Large intestine (tissue), 12 donors: ENCODE measurements at places on chromosomes 1 and 21.
A peak's percentile ranks its signal among the peaks of the same experiment; 100 is the strongest.

- DNase-seq: no peak
These were observed 31.7 kb upstream of the CAMTA1 start for GRCh38 chr1:6753320-6754140.

DNA sequence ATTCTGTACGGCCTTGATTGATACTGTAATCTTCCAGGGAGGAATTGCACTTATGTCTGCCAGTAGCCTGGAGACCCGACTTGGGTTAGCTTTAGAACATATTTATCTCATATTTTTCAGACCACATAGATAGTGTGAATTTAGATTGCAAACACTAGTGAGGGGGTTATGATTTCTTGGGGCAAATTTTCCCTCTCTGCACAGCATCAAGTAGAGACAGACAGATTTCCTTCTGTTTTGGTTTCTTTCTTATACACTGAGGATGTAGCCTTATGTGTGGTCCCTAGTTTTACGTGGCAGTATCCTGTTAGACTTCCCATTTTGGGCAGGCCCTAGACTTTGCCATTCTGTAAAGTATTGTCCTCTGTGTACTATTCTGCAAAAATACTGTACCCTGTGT is 29.0 kb downstream of the SOAT1 start:
- DNase-seq: no peak

DNA sequence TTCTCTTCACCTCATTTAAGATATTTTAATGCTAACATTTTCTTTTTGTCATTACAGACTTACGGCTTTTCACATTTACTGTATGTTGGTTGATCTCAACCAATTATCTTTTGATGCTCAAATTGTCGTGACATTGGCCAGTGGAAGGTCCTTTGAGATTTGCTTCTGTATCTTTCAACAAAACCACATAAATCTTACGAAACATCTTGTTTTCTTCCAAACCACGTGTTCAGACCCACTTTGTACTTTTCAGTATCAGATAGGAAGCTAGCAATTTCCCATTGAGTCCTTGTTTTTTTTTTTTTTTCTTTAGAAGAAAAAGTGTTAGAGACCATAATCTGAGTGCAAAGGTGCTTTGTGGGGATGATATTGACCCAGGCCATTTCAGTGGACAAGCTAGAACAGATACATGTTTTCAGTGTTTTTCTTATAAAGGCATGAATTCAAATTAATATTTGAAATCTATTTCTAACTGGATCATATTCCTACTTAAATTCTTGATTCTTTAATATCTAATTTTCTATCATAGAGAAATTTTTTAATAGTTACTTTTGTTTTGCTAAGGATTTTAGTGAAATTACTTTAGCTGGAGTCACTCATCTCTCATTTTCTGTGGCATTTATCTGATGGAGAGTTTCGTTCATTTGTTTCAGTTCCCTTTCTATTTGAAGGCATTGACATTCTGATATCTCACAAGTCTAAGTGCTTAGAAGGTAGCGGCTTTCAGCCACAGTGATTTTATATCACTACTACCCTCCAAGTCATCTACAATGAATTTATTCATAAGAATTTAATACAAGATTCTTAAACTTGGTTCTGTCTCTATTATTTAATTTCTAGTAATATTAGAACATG is 26.7 kb downstream of the ATG4C start:
- DNase-seq: no peak

GRCh38 chr1:145927916-145928643 is 796 bp upstream of the RBM8A start:
- no peak for DNase-seq

GRCh38 chr1:68811806-68812205 is 314.9 kb upstream of the DEPDC1 start:
- DNase-seq: no peak

DNA sequence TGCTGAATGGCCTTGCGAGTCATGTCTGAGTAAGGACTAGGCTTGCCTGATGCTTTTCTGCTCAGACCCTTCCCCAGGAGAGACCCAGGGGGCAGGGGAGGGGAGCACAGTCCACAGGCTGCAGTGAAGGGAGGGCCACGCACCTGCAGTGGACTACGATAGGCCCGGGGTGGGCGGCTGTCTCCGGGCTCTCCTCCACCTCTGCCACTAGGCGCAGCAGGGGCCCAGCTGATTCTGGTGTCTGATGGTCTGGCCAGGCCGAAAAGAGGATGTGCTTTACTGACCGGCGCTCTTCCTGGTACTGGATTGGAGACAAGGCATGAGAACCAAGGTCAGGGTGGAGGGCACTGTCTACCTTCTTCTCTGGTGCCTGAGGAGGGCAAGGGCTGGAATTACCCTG is 7.9 kb upstream of the ARL8A start:
- no peak for DNase-seq

GRCh38 chr1:187985897-187986654 is 1157.3 kb downstream of the PLA2G4A start:
- DNase-seq: no peak

GRCh38 chr1:243260221-243260880 is 4.5 kb downstream of the SDCCAG8 start:
- no peak for DNase-seq

DNA sequence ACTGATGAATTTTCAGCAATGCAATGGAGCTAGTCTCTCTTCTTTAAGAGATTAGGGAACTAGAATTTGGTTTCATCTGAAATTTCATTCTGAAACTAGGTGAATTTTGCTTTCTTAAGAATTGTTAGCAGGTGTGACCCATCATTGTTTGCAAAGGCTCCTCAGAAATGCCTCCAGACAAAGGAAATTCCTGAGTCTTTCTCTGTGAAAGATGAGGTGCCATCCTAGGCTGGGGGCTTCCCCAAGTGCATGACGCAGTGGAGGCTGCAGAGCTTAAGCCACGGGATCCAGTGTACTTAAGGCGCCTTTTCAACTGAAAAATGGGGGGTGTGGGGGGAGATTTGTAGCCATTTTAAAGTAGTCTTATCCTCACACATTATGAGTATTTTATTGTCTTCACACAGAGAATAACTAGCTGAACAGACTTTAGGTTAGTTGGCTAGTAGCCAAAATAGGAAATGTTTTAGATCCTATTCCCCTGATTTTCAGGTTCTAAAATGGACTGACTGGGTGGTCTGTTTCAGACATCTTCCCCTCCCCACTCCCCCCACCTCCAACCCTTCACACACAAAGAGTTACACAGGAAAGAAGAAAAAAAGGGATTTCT is 202.0 kb downstream of the NFIA start:
- DNase-seq: no peak

GRCh38 chr1:113999799-114000198 is 20.5 kb downstream of the OLFML3 start:
- DNase-seq: no peak

- peak; percentile 51 for DNase-seq
These were observed 1.1 kb downstream of the CTPS1 start for GRCh38 chr1:40980453-40981121.

DNA sequence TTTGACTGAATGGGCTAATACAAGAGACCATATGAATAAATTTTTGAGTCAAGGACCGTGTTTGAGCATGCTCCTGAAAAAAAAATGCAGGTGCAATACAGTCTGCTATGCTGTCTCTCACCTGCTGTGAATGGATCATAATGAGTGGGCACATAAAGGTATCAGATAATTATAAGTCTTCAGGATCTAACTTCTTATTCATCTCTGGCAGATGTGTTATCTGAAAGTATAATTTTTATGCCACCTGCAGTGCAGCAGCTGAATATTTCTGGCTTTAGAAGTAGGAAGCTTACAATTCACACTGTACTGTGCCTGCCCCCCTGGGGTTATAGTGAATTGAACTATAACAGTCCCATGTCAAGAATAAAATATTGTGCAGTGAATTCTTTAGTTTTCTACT is 333.3 kb downstream of the MRPL39 start:
- DNase-seq: no peak

- DNase-seq: peak; percentile 29
These were observed 2.2 kb upstream of the FOXD3 start for GRCh38 chr1:63320022-63320721.

- no peak for DNase-seq
These were observed 10.3 kb downstream of the DENND4B start for GRCh38 chr1:153936011-153936802.

GRCh38 chr1:2182376-2182775 is 12.2 kb downstream of the FAAP20 start:
- DNase-seq: no peak

DNA sequence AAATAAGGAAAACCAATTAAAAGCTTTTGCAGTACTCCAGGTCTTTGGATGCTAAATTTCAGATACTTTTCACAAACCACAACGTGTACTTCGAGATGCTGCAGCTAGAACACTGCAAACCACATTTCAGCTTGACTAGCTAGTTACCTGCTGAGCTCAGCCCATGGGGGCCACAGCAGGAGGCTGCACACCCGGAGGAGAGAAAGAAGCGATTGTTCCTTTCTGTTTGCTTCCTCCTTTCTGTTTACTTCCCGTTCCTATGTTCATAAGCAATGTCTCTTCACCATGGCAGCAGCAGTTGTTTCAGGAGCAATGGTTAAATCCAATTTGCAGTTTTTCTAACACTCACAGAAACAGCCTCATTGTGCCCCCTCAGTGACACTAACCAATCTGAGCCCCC is 225.6 kb upstream of the FGGY start:
- peak; percentile 47 for DNase-seq

GRCh38 chr1:247268390-247269045 is 12.6 kb downstream of the VN1R5 start:
- DNase-seq: no peak

GRCh38 chr1:10762153-10762523 is 34.3 kb downstream of the CASZ1 start:
- no peak for DNase-seq

DNA sequence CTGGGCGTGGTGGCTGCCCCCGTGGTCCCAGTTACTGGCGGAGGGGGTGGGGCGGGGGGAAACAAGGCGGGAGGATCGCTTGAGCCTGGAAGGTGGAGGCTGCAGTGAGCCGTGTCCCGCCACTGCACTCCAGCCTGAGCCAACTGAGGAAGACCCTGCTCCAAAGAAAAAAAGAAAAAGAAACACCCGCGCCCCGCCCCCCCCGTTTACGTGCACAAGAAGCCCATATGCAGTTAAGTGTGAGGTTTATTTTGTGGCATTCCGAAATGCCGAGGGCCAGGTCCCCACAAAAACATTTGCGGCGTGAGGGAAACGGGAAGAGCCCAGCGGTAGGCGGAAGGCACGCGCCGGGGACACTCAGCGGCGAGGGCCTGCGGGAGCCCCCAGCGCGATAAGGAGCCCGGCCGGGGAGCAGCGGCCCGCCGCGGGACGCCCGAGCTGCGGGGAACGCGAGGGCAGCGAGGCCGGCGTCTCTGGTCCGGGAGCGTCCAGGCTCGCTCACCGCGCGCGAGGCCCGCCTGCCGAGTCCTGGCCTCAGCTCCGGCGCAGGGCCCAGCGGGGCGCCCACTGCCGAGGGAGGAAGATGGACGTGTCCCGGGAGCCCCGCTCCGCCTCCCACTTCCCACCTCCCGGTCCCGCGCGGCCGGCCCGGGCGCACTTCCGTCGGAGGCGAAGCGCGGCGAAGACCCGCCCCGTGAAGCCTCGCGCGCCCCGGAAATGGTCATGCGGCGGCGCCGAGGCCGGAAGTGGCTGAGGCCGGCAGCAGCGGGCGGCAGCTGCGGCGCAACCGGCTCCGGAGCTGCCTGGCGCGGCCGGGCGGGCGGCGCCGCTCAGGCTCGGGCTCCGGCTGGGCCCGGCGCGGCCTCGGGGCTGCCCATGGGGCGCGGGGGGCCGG is at the start of gene TRAPPC10:
TRAPPC10 (plus strand) TSS at position 731 of the 895 bp plus-strand sequence. CDS start 185 bp downstream, outside the sequence.
- DNase-seq: peak; percentile 88

DNA sequence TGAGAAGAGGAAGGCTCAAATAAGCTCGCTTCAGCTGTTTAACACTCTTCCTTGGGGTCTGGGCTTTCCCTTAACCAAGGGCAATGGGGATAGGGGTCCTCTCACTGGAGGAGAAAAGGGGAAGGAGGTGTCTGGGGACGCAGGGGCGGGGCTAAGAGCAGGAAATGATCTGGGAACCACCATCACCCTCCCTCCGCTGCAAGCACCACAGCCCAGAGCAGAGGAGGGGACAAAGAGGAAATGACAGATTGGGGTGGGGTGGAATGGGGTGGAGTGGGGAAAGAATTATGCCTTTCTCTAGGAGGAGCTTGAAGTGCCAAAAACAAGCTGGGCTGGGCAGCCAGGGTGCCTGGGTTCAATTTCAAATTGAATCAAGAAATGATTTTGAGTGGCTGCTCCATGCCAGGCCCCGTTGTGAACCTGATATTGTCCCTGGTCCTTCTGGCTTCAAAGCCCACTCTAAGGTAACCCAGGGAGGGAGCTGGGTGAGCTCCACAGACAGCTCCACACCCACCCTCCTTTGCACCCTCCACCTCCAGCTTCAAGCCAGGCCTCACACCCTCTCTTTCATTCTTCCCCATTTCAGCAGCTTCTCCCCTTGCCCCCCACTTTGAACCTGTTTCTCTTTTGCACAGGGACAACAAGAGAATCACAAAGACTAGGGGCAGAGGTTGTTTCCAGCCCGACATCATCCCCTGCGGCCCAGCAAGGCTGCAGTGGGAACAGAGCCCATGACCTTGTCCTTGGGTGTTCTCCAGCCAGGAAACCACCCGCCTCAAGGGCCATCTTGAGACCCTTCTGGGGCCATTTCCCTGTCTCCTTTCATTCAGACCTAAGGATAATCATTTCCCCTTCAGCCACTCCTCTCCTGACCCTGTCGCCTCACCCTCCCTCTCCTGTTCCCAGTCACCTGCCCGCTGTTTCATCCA is 1.1 kb downstream of the ARHGAP30 start:
- DNase-seq: no peak

DNA sequence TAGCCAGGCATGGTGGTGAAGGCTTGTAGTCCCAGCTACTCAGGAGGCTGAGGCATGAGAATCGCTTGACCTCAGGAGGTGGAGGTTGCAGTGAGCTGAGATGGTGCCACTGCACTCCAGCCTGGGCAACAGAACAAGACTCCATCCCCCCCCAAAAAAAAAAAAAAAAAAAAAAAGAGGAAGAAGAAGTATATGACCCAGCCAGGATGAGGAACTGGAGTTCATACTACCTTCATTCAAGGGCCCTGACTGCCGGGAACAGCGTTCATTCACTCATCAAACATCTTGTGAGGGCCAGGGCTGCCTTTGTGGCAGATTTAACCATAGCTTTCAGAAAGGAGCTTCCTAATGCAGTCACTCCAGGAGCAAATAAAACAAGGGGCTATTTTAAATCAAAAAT is 127.6 kb downstream of the MRPS6 start:
- no peak for DNase-seq

- no peak for DNase-seq
These were observed at the start of gene C1orf167 for GRCh38 chr1:11761988-11762406. TSS of gene C1orf167 (plus strand) at chr1:11762193. CDS start at chr1:11764401, 2,208 bp downstream.

DNA sequence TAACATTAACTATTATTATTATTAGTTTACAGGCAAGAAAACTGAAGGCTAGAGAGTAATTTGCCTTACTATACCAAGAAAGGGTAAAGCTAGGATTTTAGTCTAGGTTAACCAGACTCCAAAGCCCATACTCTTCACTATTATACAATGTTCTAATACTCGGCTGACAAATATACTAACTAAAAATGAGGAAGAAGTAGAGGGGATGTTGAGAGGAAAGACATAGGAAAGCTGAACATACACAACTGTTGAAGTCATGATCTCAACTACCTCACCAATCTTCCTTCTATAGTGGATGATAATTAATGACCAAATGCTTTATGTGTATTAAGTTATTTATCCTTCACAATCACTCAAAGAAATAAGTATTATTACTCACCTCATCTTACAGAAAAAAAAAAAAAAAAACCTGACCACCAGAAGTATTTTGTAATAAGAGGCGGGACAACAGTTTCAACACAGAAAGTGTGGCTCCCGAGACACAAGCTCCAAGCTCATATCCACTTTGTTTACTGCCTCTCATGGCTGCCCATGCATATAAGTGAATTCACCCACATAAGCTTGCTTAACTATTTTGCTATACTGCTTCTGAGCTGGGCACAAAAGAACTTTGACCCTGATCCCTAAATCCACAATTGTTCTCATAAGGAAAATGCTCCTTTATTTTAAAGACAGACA is 78.0 kb downstream of the USP1 start:
- DNase-seq: peak; percentile 16

GRCh38 chr21:29389136-29389535 is 90.4 kb downstream of the BACH1 start:
- DNase-seq: no peak
